ENCODE measurements at places on chromosomes 1 and 21.

DNA sequence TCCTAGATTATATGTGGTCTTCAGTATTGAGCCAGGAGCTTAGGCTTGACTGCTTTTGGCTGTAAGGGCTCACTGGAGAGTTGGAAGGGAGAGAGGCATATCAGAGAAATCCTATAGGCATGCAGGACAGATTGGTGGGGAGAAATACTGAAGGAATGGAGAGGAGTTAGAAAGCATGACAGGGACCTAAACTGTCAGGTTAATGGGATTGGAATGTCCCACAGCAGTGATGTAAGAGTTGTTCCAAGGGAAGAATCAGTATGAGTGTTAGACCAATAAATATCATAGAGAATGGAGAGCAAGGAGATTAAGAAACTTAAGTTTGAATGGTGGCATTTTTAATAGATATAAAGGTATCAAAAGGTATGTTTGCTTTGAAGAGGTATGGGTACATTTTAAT is 39.7 kb downstream of the SLC35A3 start:
- no peak for DNase-seq

GRCh38 chr21:19353256-19353655 is 949.7 kb upstream of the TMPRSS15 start:
- DNase-seq: no peak

GRCh38 chr21:31604591-31605190 is 54.8 kb upstream of the SOD1 start:
- DNase-seq: peak; percentile 9

- DNase-seq: no peak
Observed at GRCh38 chr21:42289926-42290325, 25.3 kb downstream of the TFF3 start.

- no peak for DNase-seq
Observed at GRCh38 chr21:38263493-38263892, 6.7 kb downstream of the KCNJ15 start.

DNA sequence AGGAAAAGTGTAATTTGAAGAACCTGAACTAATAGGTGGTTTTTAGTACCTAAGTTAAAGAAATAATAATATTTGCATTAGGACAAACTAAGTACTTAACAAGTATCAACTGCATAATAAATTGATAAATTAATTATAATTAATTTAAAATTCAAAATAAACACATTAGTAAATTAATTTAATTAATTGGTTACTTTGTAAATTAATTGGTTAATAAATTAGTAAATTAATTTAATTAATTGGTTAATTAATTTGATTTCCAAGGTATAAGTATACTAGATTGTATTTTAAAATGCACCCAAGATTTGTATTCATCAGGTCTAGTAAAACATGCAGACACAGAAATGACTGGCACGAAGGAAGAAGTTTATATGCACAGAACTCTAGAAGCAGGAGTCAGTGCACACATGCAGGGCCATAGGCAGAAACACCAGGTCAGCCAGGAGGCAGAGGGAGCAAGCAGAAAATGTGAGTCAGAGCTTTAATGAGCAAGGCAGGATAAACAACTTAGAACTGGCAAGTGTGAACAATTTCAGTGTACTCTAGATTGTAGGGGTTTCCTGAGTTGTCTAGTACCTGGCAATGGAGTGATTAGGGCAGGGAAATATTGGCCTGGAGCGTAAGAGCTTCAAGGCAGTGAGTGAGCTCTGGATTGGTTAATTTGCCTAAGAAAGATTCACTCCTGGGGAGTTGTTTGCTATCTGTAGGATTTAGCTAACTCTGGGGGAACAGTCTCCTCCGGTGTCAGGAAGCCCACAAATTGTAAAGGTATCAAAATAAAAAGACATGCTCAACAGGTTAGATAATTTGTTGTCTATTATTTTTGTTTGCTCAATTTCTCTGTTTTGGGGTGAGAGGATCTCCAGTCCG is 665.7 kb downstream of the MRPL39 start:
- no peak for DNase-seq

GRCh38 chr1:1349256-1350012 is at the start of gene DVL1:
DVL1 (minus strand) TSS chr1:1349418; CDS start chr1:1349065, 353 bp downstream.
- DNase-seq: peak; percentile 74

- no peak for DNase-seq
Observed at GRCh38 chr1:172902861-172903381, 147.8 kb downstream of the TNFSF18 start.

GRCh38 chr1:50700214-50700613 is 259.9 kb downstream of the FAF1 start:
- no peak for DNase-seq

GRCh38 chr1:88983791-88984559 is 8.5 kb downstream of the KYAT3 start:
- no peak for DNase-seq

- peak; percentile 3 for DNase-seq
Observed at GRCh38 chr1:167687919-167688519, 33.8 kb upstream of the MPZL1 start.

DNA sequence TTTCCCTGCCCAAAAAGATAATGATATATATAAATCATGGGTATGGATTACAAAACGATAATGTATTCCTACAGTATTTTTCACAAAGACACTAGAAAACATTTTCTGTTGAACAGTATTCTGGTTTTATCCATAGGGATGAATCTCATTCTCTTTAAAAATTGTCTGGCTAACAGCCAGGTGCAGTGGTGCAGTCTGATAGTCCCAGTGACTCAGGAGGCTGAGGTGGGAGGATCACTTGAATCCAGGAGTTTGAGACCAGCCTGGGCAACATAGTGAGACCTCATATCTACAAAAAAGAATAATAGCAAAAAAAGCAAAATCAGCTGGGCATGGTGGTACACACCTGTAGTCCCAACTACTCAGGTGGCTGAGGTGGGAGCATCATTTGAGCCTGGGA is 23.3 kb downstream of the PIP5K1A start:
- no peak for DNase-seq

GRCh38 chr1:44598167-44598566 is 76.1 kb downstream of the TMEM53 start:
- DNase-seq: no peak

GRCh38 chr1:204075139-204075521 is 2.2 kb downstream of the SOX13 start:
- no peak for DNase-seq

- DNase-seq: no peak
Observed at GRCh38 chr1:157139052-157139715, 989 bp upstream of the ETV3 start.

DNA sequence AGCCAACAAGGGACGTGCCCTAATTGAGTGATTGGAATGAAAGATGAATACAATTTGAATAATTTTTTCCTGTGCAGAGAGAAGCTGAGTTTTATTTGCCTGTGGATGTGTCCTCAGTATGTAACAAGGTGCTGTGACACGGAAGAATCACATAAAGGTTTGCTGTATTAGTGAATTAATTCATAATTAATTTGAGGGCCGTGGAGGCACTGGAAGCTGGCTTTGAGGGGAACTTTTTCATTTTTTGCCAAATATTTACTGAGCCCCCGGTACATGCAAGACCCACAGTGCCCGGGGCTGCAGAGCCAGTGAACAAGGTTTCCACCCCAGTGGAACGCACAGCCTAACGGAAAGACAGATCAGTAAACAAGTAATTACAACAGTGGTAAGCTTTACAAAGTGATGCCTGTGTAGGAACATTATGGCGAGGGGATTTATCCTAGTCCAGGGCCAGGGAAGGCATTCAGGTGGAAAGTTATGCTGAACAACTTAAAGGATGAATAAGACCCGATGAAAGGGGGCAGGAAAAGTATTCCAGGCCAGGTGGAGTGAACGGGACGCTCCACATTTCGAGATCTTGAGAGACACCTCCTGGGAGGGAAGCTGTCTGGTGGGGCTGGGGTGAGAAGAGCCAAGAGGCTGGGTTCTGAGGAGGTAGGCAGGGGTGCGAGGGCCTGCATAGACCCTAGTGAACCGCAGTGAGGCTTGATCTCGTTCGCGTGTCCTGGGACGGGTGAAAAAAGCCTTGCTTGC is 773 bp upstream of the RCC2 start:
- no peak for DNase-seq

DNA sequence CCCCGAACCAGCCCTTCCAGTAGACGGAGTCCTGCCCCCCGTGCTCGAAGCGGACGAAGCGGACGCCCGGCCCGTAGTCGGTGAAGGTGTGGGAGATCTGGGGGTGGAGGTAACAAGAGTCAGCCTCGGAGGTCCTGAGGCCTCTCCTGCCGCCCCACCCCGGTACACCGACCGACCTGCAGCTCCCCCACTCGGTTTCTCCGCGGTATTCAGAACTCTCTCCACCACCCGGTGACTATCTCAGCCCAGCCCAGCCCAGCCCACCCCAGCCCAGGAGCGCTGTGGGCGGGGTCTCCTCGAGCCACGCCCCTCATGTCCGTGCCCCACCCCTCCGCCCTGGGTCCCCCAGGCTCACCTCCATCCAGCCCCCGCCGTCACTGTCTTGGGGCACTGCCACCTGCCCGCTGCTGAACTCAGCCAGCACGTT is 5.5 kb downstream of the FBXO2 start:
- DNase-seq: no peak

DNA sequence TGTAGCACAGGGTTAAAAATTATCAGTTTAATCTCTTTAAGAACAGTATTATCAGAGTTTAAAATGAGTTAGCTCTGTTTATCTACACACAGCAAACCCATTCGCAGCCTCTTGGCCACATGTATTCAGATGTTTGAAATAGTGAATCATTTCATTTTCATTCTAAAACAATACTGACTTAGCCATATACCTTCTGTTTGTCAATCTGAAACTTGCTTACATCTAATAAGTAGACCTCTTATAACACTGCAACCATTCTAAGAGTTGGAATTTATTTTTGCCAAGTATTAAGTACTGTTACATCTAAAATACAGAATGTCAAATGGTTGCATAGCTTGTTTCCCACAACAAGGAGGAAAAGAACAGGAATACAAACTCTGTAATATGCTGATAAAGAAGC is 25.4 kb downstream of the ANGEL2 start:
- DNase-seq: no peak

DNA sequence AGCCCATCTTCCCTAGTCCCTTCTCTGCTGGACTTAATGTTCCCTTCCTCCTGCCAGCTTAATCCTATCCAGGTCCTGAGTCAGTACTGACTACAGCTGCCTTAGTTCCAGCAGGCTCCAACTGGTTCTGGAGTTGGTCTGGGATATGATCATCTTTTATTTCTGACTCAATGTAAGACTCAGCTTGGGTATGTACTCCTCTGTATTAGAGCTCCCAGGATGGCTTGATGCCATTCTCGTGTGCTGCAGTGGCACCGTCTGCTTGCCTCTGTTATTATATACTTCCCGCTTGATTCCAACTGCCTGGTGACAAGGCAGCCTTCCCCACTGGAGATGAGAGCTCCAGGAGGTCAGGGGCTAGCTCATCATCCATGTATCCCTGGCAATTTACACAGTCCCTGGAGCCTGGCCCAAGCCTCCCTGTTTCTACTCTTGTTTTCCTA is 164.4 kb upstream of the DPT start:
- no peak for DNase-seq

GRCh38 chr1:23958810-23959460 is 693 bp upstream of the PNRC2 start:
- no peak for DNase-seq

GRCh38 chr1:231058416-231059109 is 18.5 kb upstream of the FAM89A start:
- DNase-seq: no peak

DNA sequence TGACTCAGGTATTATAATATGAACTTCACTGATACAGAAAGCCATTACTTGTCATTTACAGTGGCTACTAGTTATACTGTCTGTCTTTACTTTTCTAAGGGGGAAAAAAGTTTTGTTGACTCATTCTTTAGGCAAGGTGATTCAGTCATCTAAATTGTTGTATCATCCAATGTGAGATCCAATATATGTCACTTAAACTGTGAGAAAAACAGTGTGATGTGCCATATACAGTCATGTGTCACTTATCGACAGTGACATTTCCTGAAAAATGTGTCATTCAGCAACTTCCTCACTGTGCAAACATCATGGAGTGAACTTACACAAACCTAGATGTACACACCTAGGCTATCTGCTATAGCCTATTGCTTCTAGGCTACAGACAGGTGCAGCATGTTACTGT is 57.6 kb downstream of the KCNK2 start:
- DNase-seq: no peak

DNA sequence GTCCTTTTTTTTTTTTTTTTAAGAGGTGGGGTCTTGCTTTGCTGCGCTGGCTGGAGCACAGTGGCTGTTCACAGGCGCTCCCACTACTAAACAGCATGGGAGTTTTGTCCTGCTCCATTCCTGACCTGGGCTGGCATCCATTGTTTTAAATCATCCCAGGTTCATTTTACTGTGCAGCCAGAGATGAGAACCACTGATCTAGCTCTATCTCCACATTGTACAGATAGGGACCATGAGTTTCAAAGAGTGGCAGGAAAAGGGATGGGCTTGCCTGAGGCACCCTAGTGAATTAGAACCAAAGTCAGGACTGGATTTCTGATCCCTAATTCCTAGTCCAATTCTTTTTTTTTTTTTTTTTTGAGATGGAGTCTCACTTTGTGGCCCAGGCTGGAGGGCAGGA is 7.2 kb upstream of the TMEM222 start:
- DNase-seq: no peak

- DNase-seq: no peak
Observed at GRCh38 chr1:64881281-64881680, 85.1 kb downstream of the JAK1 start.

DNA sequence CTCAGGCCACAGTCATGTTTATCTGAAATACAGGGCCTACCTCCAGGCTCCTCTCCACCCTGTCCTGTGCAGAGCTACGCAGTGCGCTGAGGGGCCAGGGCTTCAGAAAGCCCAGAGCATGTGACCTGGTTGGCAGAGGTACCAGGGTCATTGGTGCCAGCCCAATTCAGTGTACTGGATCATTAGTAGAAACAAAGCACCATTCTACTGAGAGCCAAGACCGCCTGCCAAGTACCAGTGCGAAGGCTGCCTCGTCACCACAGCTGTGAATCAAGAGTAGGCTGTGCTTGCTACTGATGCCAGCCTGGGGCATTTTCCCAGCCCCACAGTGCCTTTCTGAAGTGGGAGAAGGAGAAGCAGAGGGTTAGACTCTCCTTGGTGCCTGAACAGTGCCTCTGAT is 59.8 kb downstream of the CAPN9 start:
- peak; percentile 81 for DNase-seq

DNA sequence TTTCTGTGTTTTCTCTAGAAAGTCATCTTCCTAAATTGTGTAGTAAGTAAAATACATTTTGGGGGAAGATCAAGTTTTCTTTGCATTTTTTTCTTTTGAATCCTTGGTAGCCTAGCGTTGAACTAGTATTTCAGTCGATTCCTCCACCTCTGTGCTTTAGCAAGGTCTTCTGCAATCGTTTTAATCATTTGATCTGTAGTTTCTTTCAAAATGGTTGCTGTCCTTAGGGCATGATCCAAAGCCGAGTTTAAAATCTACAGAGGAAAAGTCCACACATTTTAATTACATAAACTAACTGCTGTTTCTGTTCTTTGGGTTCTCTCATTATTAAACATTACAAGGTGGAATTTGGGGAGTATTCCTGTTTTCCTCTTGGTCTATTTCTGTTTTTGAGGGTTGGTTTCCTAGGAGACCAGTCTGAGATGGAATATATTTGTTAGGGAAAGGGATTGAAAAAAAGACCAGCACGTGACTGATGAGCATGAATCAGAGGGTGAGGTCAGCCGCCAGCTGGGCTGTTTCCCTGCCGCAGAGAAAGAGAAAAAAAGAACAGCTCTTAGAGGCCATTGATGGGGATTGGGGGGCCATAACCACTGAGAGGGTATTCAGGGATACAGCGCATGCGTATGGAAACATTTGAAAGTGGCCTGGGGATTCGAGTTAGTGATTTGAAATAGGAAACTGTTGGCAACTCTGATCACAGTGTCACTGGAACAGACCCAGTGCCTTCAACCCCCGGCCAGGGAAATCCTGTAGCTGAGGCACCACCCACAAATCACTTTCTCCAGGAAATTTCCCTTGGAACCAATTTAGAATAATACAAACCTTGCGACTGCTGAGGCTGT is 40.6 kb downstream of the AKNAD1 start:
- peak; percentile 65 for DNase-seq
